GM12865 (cell line): ENCODE measurements at places on chromosomes 3 and 15.

DNA sequence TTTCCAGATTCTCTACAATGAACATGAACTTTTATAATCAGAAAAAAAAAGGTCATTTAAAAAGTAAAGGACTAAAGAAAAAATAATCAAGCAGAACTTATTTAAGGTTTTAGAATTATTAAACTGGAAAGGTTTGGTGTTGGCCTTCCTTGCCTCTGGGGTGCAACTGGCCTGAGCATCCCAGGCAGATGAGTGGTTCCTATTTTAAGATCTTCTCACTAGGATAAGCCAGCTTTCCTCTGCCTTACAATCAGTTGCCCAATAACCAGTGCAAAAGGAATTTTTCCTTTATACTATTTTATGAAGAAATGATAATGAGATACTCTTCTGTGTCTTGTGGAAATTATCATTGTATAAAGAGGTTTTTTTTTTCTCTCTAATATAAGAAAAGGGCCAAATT lies 56.6 kb downstream of the SEC22A start:
- no peak for DNase-seq

GRCh38 chr3:129315998-129316247 lies 37.3 kb downstream of the HMCES start:
- DNase-seq, result no peak

DNA sequence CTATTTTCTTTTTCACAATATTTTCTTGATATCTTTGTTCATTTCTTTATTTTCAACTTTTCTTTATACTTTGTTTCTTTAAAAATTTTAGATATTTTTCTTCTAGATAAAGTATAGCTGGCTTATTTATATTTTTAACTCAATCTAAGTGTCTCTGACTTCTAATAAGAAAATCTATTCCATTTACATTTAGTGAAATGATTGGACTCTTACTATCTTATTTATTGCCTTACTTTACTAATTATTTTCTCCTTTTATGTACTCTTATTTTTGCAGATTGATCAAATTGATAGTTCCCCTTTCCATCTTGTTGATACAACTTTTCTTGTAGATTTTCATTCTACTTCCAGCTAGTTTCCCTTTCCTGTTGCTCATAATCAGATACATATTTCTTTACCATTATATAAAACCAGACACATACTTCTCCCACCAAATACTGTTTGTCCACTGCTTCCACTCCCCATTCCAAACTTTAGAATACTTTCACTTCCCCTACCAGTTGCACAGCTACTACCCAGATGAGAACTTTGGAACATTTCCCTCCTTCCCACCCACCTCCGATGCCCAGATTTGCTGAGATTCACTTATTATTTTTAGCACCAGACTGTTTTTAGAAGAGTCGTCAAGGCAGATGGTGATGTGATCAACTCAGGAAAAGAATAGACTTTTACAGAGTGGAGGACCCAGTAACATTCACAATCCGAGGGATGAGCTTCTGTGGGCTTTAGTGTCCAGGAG lies 151.5 kb downstream of the LIPC start:
- no peak for DNase-seq

GRCh38 chr3:172675441-172676193 lies 35.2 kb downstream of the NCEH1 start:
- DNase-seq, result peak; percentile 52

- no peak for DNase-seq
Observed at GRCh38 chr3:10380906-10381305, 60.0 kb upstream of the SEC13 start.

DNA sequence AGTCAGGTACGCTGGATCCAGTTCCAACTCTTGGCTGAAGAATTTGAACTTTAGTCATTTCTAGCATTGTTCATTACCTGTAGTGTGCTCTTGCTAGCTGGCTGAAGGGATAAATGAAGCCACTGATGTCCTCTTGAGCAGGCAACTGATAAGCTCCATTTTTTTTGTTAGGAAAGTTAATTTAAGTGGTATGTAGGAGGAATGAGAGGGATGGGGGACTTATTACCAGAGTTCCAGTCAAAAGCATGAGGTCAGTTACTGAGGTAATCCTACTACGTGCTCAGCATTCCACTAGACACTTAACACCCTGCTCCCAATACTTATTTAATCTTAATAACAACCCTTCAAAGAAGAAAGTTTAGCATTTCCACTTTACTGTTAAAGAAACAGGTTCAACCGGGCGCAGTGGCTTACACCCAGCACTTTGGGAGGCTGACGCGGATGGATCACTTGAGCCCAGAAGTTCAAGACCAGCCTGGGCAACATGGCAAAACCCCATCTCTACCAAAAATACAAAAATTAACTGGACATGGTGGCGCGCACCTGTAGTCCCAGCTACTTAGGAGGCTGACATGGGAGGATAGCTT lies 2.0 kb upstream of the RASA2 start:
- no peak for DNase-seq

GRCh38 chr15:55856506-55857164 lies 113.7 kb upstream of the PRTG start:
- DNase-seq, result no peak

- no peak for DNase-seq
Observed at GRCh38 chr3:127370906-127371305, 83.1 kb upstream of the PRR20G start.

DNA sequence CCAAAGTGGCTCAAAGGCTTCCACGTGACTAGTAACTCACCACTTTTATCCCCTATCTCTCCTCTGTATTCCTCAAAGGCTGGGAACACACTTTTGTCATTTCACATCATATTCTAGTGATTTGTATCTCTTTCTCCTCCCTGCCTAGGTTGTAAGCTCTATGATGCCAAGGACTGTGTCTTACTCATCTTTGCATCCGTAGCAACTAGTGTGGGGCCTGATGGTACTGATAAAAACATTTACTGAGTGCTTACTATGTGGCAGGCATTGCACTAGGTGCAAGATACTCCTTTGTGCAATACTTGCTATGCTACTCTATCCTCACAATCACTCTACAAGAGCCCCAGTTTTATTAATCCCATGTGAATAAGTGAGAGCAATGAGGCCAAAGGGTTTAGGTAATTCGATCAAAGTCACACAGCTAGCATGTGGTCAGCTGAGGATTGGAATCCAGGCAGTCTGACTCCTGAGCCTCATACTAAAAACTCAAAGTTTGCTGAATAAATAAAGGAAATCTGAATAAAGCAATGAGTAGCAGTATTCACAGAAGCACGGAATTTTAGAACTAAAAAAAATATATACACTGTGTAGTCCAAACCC lies 342.6 kb upstream of the ICE2 start:
- DNase-seq, result no peak

DNA sequence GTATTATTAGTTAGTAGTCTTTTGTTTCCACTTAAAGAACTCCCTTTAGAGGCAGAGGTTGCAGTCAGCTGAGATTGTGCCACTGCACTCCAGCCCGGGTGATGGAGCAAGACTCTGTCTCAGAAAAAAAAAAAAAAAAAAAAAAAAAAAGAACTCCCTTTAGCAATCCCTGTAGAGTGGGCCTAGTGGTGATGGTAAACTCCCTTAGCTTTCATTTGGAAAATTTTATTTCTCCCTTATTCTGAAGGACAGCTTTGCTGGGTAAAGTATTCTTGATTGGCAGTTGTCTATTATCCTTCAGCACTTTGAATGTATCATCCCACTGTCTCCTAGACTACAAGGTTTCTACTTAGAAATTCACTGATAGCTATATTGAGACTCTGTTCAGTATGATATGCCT lies 46.0 kb downstream of the RPL39L start:
- no peak for DNase-seq

DNA sequence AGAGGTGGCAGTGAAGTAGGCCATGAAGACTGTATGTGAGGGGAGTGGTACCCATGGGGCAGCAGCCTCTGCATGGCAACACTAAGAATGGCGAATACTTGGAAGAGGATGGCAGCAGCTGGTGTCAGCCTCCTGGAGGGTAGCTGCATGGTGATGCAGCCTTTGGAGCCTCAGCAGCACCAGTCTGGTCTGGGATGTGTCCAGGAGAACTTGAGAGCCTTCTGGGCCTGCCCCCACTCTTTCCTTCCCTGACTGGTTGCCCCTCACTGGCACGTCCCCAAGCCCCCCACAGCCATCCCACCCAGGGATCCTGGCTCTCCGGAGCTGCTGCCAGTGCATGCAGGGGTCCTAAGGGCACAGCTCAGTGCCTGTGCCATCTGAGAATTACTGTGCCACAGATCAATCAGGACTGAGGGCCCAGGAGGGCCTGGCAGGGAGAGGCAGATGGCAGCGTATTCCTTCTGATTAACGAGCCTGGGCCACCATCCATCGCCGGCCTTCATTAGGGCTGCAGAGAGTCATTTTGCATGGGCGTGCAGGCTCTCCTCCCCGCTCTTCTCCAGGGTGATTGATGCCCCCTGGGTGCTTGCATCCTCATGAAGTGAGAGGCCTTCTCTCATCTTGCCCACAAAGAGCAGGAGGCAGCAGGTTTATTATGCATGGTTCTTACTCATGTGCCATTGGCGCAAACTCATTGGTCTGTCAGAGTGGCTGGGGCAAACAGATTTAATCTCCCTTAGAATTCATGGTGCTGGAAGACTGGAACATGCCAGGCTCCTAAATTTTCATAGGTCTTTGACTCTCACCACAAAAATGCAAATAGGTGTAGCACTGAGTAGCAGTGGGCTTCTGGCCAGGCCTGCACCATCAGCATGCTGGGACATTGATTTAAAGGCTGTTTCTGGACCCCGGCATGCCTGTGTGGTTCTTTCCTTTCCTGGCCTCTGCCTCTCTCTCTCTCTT lies 116.8 kb downstream of the EPHB1 start:
- no peak for DNase-seq

GRCh38 chr3:156611870-156612494 lies 57.1 kb upstream of the SSR3 start:
- DNase-seq, result no peak

- peak; percentile 57 for DNase-seq
Observed at GRCh38 chr15:52180196-52180835, 10.9 kb downstream of the GNB5 start.

DNA sequence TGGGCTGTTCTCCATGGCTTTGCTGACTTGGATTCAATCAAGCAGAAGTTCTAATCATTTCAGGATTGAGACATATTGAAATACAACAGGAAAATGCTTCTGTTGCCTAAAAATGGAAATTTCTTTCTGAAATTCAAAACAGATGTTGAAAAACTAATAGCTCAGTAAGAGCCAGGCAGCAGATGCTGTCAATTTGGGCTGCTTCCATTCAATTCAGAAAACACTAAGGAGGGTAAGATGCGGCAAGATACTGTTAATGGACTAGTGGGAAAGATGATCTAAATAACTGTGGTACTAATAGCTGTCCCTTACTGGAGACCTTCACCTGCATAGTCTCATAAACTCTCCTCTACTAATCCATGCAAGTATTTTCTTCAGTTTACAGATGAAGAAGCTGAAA lies 53.5 kb downstream of the DGKG start:
- DNase-seq, result no peak

DNA sequence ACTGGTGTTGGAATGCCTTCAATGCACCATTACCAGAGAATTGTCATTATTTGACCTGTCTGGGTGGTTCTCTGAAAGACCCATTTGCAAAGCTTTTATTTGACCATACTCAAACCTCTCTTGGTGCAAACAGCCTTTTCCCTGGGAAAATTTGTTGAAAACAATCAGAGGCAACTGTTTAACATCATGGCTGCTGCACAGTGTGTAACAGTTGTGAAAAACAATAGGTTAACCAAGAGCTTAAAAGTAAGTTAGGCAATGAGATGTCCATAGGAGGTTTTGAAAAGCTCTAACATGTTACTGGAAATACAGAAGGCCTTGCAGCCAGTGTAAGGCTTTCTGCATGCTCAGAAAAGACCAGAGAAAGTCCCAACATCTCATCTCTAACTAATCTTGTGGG lies 18.9 kb downstream of the SPINK8 start:
- no peak for DNase-seq

GRCh38 chr3:183498634-183499033 lies 56.9 kb downstream of the KLHL6 start:
- DNase-seq, result no peak

DNA sequence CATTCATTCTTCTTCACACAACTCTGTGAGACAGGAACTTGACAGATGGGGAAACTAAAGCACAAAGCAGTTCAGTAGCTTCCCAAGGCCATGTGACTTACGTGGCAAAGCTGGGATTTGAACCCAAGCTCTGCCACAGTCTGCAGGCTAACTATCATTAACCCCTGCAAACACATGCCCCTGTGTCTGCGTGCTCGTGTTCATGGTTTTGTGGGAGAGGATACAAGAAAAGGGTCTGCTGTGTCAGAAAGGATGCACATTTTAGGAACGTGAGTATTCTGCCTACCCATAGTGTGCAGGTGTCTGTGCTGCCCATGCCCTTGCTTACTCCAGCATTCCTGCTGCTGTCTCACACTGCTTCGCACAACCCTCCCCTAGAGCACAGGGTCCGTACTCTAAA lies 137.0 kb downstream of the CHDH start:
- DNase-seq, result no peak

DNA sequence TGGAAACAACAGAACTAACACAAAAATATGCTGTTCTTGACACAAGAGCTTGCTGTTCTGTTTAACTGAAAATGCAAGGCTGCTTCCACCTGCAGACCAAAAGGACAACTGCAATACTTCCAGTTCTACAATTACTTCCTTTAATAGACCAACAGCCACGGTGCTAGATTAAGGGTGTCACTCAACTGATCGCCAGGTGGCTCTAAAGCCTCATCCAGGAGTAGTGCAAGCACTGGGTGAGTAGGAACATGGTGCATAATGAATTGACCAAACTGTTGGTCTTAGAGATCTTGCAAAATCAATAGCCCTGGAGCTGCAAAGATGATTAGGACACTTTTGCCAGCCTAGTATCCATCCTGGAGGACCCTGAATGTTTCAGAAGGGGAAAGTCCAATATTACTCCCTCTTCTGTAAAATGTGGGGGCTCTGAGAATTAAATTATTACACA lies 3.6 kb upstream of the CLDN16 start:
- peak; percentile 89 for DNase-seq

DNA sequence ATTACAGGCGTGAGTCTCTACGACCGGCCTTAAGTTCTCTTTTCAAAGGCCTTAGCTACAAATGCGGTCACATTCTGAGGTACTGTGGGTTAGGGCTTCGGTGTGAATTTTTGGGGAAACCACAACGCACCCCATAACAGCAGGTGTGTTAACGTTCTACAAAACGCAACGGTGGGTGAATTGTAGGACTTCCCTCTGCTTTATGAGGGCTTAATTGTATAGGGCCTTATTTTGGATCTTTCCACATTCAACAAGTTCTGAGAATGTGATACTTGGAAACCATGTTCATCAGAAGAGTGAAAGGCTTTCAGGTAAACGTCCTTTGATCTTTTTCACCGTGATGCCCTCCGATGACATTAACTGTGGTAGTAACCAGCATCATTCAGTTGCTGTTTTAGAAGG lies 998.6 kb upstream of the CFAP20DC start:
- no peak for DNase-seq
